H1 (cell line): ENCODE measurements at places on chromosomes 5 and 9. TPM values are rescaled to one million over a fixed set of nuclear protein-coding genes. Genes with fewer than 3 reads are reported as not detected.

The IL9 gene
- total RNA-seq, result not detected in 2 replicates

The RNF130 gene
- 63.1 and 65.1 TPM in 2 replicates for total RNA-seq

The PHF24 gene
- 0.35 and 1.0 TPM in 2 replicates for total RNA-seq

The DMGDH gene
- 1.1 TPM in 1 of 2 replicates, not detected in the other for total RNA-seq

The CCDC69 gene
- 10.8 and 11.5 TPM in 2 replicates for total RNA-seq

The LSM11 gene
- total RNA-seq, result 3.4 and 3.9 TPM in 2 replicates

The WNK2 gene
- total RNA-seq, result 87.2 and 89.2 TPM in 2 replicates

The ZFP37 gene
- total RNA-seq, result 4.4 and 5.1 TPM in 2 replicates

The IL3 gene
- total RNA-seq, result not detected in 2 replicates

DNA sequence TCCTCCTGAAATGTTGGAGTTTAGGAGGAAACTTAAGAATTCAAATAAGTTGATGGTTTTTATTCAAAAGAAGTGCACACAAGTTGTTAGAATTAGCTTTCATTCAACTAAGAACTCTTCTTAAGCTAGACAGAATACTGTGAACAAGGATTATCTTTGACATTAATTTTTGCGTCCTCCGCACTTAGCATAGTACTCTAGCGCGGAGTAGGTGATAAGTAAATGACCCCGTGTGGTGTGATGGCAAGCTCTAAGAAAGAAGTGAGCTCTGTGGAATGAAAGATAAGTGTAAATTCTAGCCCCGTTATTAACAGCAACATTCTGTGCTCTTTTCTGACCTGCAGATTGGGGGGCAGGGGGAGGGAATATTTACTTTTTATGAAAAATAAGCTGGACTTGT is 1.0 kb downstream of the BRIX1 start:
- no peak for DNase-seq

DNA sequence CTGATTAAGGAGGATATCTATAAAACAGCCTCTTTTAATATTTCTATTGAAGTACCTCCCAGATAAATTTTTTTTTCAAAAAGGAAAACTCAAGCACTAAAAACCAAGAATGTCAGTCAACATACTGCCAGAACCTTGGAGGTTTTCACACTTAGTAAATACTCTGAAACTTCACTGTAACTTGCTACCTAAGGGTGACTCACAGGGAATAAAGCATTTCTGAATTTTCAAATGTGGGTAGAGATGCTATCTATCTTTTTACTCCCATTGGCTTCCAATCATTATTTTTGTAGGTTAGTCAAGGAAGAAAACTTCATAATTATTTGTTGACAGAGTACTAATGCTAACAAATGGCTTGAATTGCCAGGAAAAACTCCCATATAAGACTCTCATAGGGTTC is 46.1 kb downstream of the SLC25A46 start:
- DNase-seq, result no peak

- DNase-seq, result no peak
These were observed 78.8 kb downstream of the NIPSNAP3B start for GRCh38 chr9:104842698-104843097.

DNA sequence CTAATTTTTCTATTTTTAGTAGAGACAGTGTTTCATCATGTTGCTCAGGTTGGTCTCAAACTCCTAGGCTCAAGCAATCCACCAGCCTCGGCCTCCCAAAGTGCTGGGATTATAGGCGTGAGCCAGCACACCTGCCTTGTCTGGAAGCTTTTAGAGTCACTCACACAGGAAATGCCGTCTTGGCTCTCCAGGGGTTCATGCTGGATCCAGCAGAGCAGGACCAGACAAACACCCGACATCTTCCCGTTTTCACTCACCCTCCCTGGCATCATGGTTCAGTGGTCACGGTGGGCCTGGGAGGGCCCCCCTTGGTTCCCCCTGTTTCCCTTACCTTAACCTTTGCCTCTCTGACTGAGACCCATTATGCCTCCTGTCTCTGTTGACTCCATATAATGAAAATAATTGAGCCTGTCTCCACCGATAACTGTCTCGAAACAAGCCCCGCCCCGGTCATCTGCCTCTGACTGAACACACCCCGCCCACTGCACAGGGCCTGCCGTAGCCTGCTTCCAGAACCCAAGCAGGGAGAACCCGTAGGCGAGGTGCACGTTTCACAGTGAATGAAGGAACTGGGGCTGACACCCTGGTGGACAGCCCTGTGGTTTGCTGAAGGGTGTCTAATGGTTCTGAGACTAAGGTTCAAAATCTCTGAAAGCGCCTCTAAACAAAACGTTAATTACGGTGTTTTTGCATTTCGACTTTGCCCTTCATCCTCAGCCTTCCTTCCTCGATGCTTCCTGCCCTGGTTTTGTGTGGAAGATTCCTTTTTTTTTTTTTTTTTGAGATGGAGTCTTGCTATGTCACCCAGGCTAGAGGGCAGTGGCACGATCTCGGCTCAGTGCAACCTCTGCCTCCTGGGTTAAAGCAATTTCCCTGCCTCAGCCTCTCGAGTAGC is 39.7 kb upstream of the SPRY4 start:
- no peak for DNase-seq

- no peak for DNase-seq
These were observed 232.8 kb downstream of the DOCK8 start for GRCh38 chr9:447230-448025.

DNA sequence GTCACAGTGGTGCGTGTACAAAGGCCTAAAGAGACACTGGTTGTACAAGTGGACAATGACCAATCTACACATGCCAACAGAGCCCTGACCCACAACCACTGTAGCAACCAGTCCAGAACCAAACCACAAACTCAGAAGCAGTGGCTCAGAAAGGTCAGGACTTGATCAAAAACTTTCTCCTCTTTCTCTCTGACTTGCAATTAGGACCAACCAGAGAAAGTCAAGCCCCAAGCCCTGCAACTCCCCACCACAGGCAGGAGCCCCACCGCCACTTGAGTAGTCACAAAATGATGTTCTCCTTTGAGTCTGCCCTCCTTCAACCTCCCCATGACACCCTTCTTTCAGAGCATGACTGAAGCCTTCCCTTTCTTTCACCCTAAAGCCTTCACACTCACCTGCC is 291.8 kb downstream of the CDH10 start:
- DNase-seq, result no peak

- no peak for DNase-seq
These were observed 16.3 kb upstream of the SPINK4 start for GRCh38 chr9:33223696-33224095.

DNA sequence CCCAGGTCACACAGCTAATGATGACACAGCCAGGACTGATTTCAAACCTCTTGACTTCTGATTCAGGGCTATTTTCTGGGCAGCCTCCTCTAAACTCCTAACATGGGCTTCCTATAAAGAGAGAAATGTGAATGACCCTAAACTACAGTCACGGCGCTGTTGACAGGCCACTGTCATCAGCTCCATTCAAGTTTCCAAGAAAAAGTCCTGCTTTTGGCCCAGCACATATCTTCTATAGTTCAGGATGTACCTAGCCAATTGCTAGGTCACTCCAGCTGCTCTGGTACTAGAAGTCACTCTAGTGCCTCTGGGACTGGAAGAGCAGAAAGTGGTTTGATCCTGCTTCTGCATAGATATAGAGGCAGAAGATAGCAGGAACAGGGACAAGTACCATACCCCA is 64.9 kb upstream of the TARS1 start:
- DNase-seq, result no peak

GRCh38 chr5:106136061-106136460 is 1534.7 kb downstream of the EFNA5 start:
- DNase-seq, result no peak

DNA sequence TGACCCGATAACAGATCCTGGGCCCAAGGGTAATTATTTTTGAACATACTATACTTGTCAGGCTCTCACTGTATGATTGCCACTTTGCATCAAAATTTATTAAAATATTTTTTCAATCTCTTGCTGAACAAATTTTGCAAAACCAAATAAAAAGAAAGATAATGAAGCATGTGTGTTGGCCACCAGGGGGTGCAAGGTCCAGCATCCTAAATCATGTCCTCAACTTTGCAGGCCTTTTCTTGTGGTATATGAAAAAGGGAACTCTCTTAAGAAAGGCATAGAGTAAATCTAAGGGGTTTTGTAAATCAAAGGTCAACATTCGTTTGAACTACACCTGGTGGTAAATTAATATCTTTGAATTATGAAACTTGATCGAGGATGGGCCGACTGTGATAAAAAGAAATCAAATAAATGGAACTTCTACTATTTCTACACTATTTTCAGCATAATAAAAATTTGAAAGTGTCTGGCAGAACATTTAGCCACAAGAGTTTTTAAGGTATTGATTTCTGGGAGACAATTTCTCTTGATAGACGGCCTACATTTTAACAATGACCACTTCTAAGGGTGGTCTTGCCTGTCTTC is 676.5 kb downstream of the DMRTA1 start:
- DNase-seq, result peak; percentile 15

- DNase-seq, result peak; percentile 66
These were observed 148.2 kb upstream of the KLF4 start for GRCh38 chr9:107637421-107638420.

- DNase-seq, result no peak
These were observed 3.2 kb downstream of the GRPEL2 start for GRCh38 chr5:149348518-149348917.

GRCh38 chr9:7333719-7334118 is 465.9 kb downstream of the DMAC1 start:
- DNase-seq, result no peak

- no peak for DNase-seq
These were observed 202.6 kb downstream of the TLR4 start for GRCh38 chr9:117906763-117907162.

DNA sequence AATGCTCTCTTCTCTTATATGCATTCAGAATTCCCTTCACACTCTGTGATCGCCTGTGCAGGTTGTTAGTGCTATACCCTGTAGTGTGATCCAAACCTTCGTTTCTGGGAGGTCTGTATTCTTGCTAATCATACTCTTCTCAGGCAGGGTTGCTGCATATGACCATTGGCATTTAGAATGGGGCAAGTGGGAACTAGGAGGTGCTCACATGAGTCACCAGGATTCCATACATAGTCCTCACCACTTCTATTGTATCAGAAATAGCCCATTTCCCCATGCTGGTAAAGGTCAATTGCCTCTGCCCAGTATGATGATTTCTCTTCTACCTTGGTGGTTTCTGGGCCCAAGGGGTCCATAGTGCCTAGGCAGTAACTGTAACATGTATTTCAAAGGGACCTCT is 443.5 kb upstream of the CDH6 start:
- no peak for DNase-seq

DNA sequence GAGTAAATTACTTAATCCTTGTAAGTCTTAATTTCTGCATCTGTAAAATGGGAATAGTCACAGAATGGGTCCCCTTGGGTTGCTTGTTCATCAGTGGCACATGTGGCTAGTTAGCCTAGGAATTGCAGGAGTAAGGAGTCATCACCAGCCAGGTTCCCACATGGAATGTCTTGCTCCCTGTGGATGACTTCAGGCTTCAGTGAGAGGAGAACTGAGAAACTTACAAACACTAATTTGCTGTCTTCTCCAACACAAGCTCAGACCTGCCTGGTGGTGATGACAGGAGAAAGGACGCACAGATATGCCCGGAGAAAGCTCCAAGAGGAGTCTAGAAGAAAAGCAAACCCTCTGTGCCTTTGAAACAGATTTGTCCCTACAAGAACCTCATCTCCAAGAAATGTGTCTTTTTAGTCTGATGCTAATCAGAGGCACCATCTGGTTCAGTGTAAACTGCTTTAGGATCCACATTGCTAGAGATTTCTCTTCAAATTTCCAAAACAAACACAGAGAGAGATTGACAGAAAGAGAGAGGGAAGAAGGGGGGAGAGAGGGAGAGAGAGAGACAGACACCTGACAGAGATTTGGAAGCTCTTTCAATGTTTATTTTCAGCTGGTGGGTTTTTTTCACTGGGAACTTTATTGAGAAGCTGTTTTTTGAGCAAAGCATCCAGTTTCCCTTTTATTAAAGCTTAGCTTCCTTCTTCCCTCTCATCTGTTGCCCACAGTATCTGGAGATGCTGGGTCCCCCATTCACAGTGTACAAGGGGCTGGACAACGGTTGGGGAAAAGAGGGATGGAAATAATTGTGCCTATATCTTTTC is 128.3 kb downstream of the DOCK2 start:
- no peak for DNase-seq

GRCh38 chr5:335740-336038 is 14.2 kb downstream of the AHRR start:
- no peak for DNase-seq

DNA sequence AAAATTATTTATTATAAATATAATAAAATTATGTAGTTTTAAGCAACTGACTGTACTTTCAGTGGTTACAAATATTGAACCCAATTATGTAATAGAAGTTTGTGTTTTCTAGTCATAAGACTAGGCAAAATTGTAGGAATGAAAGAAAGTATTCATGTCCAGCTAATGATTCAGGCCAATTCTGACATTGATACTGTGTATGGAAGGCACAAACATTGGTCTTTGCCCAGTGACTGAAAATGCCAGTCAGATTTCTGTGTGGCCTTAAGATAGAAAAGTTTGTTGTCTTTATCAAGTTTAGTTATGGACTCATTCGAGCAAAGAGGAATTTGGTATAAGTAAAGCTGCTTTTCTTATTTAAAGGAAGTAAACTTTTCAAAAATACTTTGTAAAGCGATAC is 60.3 kb downstream of the SLC12A2 start:
- no peak for DNase-seq

DNA sequence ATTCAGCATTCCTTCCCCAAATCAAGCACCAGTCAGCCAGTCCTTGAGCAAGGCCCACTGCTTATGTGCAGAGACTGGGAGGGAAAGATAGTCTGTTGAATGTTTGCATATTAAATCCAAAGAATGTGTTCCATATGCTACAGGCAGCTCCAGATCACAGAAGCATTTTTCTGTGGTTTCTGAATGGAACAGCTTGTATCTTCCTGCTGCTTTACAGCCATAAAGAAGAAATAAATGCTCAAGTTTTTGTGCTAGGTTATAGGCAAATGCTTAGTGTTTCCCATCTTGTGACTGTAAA is 310.3 kb downstream of the TRIM36 start:
- DNase-seq, result no peak
